Activated CD4-positive, CD25-positive, alpha-beta regulatory T cell treated with anti-CD3 and anti-CD28 coated beads, Interleukin-2, amount 50 U/mL, for 72 hours (primary cell): ENCODE measurements at places on chromosomes 13 and 19.
A peak's percentile ranks its signal among the peaks of the same experiment; 100 is the strongest.

DNA sequence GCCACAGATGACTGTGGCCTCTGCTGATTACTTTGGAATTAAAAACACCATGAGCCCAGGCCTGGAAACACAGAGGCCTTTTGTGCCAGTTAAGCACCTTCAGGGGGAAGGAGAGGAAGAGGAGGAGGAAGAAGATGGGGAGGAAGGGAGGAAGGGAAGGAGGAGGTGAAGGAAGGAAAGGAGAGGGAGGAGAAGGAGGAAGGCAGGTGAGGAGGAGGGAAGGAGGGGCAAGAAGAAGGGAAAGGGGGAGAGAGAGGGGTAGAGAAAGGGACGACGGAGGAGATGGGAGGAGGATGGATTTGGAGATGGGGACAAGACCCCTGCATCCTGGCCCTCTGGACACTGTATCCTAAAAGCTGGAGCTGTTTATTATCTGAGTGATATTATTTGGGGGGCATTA lies 231.0 kb downstream of the UQCRFS1 start:
- DNase-seq: no peak

- DNase-seq: no peak
These were observed 37.3 kb downstream of the SOX1 start for GRCh38 chr13:112103961-112104880.

DNA sequence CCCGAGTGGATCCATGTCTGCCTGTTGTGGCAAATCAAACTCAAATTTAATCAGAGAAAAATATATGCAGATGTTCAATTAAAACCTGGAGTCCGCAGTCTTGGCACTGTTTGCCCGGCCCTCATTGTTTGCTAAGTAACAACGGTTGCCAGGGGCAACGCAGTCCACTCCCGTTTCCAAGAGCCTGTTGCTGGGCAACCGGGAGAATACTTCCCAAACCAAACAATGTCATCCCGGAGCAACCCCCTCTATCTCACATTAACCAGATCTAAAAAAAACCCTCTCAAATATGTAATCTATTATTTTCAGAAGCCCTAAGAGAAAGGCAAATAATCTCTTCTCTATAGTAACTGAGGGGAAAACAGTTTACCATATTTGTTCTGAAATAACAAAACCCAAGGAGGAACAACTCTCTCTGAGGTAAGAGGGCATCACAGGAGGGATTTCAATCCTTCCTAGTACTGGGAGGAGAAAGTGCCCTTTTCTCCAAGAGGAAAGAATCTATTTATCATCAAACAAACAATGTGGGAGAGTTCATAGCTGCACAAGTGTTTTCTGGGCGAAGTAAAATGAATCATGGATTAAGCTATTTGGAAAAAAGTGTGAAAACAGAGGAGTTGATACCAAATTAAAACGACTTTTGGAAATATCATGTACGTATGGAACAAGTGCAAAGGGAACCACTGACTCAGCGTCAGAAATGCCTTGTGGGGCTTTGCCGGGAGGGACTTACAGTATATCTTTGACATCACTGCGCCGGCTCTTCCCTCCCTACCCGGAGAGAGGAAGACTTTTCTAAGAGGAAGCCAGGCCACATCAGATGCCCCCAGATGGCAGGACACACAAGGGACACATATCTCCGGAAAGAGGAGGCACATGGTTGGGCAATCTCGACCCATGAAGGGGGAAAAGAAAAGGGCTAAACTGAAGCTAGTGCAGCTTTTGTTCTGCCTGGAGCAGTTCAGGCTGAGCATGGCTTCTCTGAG lies 43.3 kb downstream of the RFX2 start:
- no peak for DNase-seq

GRCh38 chr13:69948016-69948415 lies 159.6 kb upstream of the ATXN8OS start:
- no peak for DNase-seq

- DNase-seq: no peak
These were observed 5.5 kb upstream of the NDUFS7 start for GRCh38 chr19:1377965-1378785.

DNA sequence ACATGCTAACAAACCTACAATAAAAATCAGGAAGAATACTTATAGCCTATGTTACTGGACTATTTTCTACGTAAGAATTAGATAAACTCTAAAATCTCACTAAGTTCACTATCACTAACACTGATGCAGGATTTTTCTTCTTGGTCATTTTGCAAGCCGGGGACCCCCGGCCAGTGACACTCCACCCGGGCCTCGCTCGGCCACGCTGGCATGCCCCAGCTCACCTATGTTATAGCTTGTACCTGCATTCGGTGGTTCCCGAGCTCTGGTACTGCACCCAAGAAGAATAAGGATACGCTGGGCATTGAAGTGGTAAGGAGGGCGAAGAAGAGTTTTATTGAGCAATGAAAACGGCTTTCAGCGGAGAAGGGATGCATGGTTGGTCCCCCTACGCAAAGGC lies 245.3 kb upstream of the NBEA start:
- no peak for DNase-seq

DNA sequence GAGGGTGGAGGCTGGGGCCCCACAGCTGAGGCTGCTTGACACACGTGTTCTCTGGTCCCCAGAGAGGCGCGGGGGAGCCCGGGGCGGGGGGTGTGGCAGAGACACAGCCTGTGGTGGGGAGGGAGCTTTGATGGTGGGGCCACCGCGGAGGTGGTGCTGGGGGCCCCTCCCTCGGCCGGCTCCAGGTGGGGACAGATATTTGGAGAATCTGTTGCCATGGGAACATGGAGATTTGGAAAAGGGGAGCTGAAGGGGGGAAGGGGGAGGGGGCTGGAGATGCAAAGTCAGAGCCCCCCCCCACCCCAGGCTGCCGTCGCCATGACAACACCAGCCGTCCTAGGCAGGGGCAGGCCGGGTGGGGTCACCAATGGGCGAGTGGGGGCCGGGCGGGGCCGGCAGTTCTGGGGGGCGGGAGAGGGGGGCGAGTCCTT lies 1.2 kb downstream of the PRKCG start:
- no peak for DNase-seq

GRCh38 chr13:52461265-52461664 lies 6.0 kb downstream of the CKAP2 start:
- no peak for DNase-seq

- DNase-seq: no peak
These were observed 55.6 kb upstream of the AMER2 start for GRCh38 chr13:25227690-25228089.

GRCh38 chr13:71768881-71769280 lies 98.1 kb downstream of the DACH1 start:
- no peak for DNase-seq

- no peak for DNase-seq
These were observed 207.0 kb upstream of the ZNF507 start for GRCh38 chr19:32138416-32138815.

GRCh38 chr19:29596080-29596727 lies 9.9 kb upstream of the POP4 start:
- peak; percentile 12 for DNase-seq

DNA sequence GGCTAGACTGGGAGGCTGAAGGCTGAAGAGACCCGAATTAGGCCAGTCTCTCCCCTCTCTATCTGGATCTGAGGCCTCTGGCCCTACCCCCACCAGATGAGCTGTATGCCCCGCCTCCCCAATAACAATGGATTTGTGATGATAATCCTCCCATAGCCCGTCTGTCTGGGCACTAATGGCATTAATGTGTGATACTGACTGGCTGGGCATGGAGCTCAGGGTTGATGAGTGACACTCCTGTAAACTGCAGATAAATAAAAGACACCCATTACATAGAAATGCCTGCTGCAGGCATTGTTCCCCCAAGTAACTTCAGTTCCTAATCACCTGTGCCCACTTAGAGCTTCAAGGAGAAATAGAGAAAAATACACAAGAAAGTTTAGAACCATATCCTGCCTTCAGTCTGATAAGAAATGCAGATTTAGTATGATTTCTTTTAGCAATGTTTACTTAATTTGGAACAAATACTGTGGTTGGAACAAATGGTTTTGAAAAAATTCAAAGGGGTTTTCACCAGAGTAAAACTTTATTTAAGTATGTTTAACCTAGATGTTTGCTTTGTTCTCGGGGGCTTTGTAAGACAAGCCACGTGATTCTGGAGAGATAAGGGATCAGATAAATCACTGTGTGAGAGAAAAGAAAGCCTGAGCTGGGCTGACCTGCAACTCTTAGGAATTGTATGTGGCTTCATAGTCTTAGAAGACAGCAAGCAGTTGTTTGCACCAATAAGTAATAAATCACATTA lies 60.3 kb downstream of the TNFRSF19 start:
- no peak for DNase-seq

DNA sequence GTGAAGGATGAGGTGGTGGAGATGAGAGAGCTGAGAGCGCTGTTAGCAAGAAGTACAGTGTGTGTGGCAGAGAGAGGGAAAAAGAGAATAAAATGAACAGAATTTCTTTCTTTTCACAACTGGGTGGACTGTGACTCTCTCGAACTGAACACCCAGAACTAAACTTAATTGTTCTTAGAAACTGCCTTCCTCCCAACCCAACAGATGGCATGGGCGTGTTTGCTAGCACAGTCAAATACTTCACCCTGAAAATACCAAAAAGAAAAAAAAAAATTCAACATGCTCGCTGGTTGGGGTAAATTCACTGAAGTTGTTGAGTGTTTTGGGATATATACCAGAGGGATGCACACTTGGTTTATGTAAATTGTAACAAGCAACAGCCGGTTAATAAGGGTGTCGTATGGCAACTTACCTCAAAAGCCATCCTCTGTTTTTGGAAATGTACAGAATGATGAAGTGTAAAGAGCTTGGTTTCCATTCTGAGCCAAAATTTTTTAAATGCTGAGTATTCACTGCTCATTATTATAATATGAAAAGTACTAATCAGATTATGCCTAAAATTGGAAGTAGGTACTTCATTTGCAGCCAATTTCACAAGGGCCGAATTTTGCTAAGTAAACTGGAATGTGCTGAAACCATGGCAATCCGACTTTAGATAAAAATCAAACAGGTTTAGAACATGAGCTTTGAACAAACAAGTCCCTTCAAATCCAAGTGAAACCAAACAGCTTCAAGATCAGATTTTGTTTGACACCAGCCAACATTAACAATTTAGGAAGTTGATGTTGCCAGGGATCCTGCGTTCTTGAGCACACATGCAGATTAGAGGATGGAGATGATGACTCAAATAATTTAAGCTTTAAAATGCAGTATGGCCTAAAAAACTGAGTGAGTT lies 115.8 kb downstream of the ZIC5 start:
- DNase-seq: no peak
